ENCODE measurements at places on chromosomes 5 and 9. TPM values are rescaled to one million over a fixed set of nuclear protein-coding genes. Genes with fewer than 3 reads are reported as not detected.

The PCDHB3 gene
- total RNA-seq, result 5.5 TPM

The GTF2H2 gene
- 61.9 TPM for total RNA-seq

DNA sequence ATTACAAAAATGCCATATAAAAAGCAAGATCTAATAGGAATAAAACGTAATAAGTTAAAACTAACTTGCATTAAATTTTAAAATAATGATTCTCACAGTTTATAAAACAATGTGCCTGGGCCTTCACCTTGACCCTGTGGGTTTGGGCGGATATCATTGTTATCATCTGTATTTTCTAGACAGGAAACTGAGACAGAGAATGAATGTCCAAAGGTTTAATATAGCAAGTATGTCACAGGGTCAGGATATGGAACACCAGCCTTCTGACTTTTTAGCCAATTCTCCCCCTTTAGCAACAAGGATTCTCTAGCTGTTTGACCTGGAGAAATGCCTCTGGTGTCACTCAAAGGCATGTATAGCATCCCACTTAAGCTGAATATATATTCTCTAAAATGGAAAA, 67.2 kb downstream of the ITGA1 start:
- H3K4me1 ChIP-seq, result no peaks in the 10 kb centered on the region
- H3K36me3 ChIP-seq, result no peaks in the 10 kb centered on the region
- no peaks in the 10 kb centered on the region for H3K27me3 ChIP-seq
- no peak for DNase-seq
- no peak overlapping the region for H3K27ac ChIP-seq

DNA sequence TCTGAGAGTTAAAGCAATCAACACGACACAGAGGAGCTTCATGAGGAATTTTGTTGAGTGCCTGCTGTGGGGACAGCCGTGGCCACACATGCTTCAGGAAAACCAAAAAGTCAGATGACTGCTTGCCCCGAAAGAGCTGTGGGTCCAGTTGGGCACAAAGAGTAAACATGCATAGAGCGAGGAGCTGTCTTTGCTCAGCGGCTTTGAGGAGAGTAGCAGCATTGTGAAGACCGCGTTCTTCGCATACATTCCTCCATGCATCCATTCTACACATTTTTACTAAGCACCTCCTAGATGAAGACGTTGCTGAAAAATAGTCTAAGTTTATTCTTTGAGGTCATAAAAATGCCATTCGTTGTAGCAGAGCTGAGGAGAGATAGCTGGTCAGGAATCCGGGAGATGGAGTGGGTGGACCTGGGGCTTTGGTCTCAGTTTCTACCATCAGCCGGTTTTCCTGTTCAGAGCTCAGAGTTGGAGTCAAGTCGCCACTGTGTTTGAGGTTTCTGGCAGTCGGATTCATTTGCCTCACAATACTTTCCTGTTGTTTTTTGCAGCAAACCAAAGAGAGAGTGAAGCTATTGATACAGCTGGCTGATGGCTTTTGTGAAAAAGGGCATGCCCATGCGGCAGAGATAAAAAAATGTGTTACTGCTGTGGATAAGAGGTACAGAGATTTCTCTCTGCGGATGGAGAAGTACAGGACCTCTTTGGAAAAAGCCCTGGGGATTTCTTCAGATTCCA, 194.5 kb upstream of the OTULINL start:
- H3K27ac ChIP-seq, result no peak overlapping the region
- H3K4me3 ChIP-seq, result no peak overlapping the region
- H3K36me3 ChIP-seq, result peaks cover 24% of the 10 kb centered on the region
- no peaks in the 10 kb centered on the region for H3K27me3 ChIP-seq
- peak; percentile 29 for DNase-seq

DNA sequence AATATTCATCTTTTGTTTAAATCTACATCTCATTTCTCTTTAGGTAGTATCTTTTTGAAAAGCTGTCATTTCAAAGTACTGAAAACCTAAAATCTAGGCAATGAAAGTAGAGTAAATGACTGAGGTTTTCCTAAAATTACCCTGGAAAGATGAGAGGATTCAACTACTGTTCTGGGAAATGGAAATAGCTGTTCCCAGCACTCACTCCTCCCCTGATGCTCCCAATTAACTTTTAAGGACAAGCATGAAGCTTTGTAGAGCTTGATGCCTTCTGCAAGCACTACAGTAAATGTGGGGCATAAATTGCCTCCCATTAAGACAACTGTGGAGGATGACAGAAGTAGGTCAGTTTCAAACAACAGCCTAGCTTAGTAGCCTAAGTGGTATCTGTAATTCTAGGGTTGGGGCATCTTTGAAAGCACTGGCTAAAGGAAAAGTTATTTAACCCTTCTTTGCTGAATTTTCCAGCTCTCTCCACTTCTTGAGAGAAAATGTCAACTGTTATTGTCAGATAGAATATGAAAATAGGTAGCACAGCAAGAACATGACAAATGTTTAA, 100.2 kb upstream of the GNA14 start:
- no peaks in the 10 kb centered on the region for H3K36me3 ChIP-seq
- H3K27me3 ChIP-seq, result no peaks in the 10 kb centered on the region
- no peaks in the 10 kb centered on the region for H3K4me1 ChIP-seq
- H3K27ac ChIP-seq, result no peak overlapping the region

GRCh38 chr5:36369219-36369690, 67.6 kb upstream of the RANBP3L start:
- no peak for DNase-seq
- H3K27ac ChIP-seq, result no peak overlapping the region
- no peaks in the 10 kb centered on the region for H3K27me3 ChIP-seq
- H3K4me1 ChIP-seq, result peaks cover under 1% of the 10 kb centered on the region
- no peaks in the 10 kb centered on the region for H3K36me3 ChIP-seq

The PCDHGA9 gene
- 10.9 TPM for total RNA-seq

- H3K27ac ChIP-seq, result no peak overlapping the region
- DNase-seq, result no peak
- no peaks in the 10 kb centered on the region for H3K36me3 ChIP-seq
Measured at GRCh38 chr5:110968246-110969005, 103.1 kb upstream of the TSLP start.

DNA sequence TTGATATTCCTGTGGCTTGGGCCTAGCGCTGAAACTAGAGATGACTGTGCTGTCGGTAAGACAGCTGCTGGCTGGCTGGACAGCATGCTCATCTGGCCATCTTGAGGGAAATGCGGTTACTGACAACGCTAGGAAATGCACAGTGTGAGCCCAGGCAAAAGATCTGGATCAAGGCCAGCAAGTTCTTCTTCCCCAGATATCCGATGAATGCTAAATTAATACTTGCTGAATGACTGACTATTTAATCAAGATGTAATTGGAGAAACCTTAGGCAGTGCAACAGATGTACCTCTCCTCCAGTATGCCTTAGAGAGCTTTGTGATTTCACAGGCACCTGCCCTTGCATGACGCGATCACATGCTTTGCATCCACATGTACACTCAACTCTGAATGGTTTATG, 659.1 kb downstream of the EFNA5 start:
- H3K4me1 ChIP-seq, result no peaks in the 10 kb centered on the region
- H3K36me3 ChIP-seq, result no peaks in the 10 kb centered on the region
- H3K4me3 ChIP-seq, result no peak overlapping the region
- H3K27ac ChIP-seq, result no peak overlapping the region

DNA sequence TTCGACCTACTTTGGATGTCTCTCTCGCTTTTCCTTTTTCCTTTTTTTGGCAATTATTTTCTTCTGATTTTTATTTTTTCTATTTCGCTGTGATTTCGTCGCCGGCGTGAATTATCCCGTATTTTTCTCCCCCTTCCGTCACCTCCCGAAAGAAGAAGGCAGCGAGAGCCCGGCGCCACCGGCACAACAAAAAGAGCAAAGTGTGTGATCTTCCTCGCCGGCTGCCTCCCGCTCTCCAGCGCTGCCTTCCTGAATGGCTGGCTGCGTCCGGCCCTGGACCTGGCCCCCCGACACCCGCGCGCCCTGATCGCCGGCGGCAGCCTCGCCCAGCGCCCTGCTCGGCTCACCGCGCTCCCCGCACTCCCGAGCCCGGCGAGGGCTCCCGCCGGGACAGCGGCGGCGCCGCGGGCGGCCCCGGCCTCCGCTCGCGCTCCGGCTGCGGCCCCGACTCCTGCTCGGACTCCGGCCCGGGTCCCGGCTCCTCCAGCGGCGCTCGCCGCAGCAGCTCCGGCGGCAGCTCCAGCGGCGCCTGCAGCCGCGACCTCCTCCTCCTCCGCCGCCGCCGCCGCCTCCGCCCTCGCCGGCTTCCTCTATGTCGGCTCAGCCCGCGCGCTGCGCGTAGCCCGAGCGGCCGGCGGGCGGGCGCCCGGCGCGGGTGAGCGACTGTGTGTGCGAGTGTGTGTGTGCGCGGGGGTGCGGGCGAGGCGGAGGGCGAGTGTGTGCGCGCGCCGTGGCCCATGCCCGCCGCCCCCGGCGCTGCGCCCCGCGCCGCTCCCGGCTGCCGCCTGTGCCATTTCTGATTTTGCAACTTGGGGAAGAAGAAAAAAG, 960 bp downstream of the NR2F1 start:
- no peaks in the 10 kb centered on the region for H3K27me3 ChIP-seq
- H3K4me3 ChIP-seq, result peak overlapping the region; percentile 89
- peak overlapping the region; percentile 92 for H3K27ac ChIP-seq
- peaks cover 15% of the 10 kb centered on the region for H3K4me1 ChIP-seq
- DNase-seq, result no peak

The CDH9 gene
- total RNA-seq, result 11.3 TPM

The ADAMTS2 gene
- 25.7 TPM for total RNA-seq

DNA sequence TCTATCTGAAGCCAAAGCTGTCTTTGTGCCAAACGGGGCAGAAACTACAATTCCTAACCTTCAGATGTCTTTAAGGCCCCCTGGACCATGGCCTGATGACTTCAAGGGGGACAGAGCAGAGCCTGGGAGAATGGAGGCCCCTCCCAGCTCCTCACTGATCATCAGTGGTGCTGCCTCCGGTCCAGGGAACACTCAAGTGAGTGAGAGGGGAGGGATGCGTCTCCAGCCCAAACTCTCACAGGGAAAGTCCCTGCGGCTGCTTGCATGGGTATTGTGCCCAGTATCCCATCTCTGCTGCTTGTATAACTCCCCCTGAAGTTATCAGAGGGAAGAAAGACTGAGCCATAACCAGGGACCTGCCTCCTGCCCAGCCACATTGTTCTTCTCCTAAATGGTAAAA, 231.5 kb upstream of the PANK3 start:
- no peaks in the 10 kb centered on the region for H3K36me3 ChIP-seq
- H3K4me1 ChIP-seq, result no peaks in the 10 kb centered on the region
- H3K27ac ChIP-seq, result no peak overlapping the region
- DNase-seq, result no peak
- peaks cover 2% of the 10 kb centered on the region for H3K27me3 ChIP-seq
- H3K4me3 ChIP-seq, result no peak overlapping the region

DNA sequence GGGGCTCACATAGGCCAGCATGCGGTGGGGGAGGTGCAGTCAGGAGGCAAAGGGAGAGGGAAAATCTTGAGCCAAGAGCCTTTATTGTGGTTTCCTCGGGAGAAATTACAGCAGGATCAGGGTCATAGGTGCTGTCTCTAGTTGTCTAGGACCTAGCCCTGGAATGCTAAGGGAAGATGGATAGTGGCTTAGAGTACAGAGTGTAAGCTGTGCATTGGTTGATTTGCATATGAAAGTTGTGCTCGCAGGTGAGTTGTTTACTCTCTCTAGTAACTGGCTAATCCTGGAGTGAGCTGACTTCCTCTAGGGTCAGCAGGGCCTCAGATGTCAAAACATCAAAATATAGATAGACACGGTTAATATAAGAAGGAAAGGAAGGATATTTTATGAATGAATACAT, 877.7 kb downstream of the TLE4 start:
- no peaks in the 10 kb centered on the region for H3K27me3 ChIP-seq
- no peaks in the 10 kb centered on the region for H3K36me3 ChIP-seq
- DNase-seq, result no peak
- H3K4me1 ChIP-seq, result no peaks in the 10 kb centered on the region
